Eye (tissue), 1 donor: ENCODE measurements at places on chromosomes 12 and 14.

DNA sequence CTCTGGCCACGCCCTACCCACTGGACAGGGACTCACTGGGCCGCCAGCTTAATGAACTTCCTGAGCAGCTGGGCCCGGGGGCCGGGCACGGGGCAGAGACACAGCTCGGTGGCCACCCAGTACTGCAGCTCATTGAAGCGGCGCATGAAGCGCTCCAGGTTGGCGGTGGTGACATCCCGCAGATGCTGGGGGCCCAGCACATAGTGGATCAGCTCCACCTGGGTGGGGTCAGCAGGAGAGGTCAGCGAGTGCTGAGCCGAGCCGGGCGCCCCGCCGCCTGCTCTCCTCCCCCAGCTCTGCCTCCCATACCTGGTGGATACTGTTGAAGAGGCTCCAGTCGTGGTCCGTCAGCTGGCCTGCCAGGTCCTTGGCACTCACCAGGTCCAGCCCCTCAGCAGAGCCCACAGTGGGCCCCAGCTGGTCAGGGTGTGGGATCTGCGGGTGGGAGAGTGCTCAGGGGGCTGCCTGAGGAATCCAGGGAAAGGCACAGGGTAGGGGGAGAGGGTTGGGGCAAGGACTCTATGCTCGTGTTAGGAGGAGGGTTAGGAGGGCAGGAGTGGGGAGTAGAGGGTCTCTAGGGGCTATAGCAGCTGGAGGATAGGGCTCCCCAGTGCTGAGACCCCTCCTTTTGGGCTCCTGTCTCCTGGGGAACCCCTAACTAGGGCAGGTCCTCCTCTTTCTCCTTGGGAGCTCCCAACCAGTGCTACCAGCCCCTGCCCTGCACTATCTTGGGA is 15.5 kb upstream of the ENDOU start:
- no peak for DNase-seq

GRCh38 chr12:68031881-68032739 is 42.9 kb downstream of the IFNG-AS1 start:
- DNase-seq, result no peak

DNA sequence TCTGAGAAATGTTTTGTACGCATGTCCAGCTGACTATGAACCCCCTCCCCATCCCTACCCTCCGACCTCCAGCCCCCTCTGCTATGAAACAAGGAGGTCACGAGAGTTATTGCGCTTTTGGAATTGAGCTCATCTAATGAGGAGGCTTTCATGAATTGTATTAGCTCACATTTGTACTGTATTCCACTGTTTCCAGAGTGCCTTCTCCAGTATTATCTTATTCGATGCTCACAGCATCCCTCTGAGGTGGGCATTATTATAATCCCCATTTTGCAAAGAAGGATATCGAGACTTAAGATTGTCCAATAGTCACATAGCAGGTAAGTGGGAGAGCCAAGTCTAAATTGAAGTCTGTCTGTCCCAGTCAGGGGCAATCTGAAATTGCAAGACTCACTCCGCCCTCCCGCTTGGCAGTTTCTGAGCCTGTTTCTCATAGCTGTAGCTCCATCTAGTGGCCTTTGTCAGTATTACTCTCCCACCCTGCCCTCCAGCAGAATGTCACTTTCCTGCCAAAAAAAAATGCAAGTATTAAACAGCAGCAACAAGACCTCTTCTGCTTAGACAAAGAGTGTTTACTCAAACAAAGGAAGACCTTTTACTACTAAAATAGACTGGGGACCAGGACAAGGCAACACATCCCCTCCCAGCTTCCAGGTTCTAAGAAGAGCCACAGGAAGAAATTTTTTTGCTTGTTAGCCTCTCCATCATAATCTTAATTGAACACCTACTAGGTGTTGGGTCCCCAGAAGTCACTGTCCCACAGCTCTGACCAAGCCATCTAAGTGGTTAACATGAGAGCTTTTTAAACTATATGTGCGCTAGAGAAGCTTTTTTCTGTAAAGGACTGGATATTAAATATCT is 48.6 kb upstream of the TMEM233 start:
- peak; percentile 90 for DNase-seq

DNA sequence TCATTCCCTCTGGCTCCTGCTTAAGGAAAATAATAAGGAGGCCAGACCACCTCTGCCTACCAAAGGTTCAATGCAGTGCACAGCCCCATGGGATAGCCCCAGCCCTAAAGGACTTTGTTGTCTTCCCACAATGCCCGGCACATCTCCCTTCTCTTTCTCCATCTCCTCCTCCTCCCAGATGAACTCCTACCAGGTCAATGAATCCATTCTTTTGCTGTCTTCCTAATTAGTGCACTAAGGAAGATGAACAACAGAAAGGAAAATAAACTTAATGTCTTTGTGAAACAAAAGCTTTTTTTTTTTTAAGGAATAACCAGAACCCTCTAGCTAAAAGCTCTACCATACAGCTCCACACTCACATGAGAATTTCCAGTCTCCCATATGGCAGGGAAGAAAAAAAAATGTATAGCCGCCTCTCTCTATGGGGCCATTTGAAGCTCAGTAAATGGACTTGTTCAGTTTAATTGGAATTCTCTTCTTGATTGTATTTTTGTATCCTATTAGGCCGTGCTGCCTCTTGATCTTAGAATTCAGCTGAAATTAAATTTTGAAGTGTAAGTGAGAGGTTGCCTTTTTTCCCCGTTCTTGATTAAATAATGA is 41.8 kb upstream of the HSPB8 start:
- peak; percentile 91 for DNase-seq

- DNase-seq, result peak; percentile 32
These were observed 7.3 kb upstream of the STX2 start for GRCh38 chr12:130846369-130846768.

- no peak for DNase-seq
These were observed 12.2 kb upstream of the CLEC2A start for GRCh38 chr12:9944391-9944790.
